Progenitor cell of endocrine pancreas (in vitro differentiated cells): ENCODE measurements at places on chromosomes 5 and 9.
A peak's percentile ranks its signal among the peaks of the same experiment; 100 is the strongest.

DNA sequence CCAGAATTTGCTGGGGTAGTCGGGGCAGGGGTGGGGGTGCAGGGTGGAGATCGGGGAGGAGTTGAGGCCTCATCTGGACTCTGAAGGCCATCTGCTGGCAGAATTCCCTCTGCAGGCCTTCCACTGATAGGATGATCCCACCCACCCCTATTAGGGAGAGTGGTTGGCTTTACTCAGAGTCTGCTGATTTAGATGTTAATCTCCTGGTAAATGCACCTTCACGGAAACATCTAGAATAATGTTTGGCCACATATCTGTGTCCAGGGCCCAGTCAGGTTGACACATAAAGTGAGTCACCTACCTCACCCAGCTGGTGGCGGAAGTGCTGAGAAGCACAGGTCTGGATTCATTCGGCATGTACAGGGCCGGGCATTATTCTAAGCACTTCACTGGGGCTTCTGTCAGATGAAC, 50.0 kb downstream of the DAPK1 start:
- no peak for DNase-seq

DNA sequence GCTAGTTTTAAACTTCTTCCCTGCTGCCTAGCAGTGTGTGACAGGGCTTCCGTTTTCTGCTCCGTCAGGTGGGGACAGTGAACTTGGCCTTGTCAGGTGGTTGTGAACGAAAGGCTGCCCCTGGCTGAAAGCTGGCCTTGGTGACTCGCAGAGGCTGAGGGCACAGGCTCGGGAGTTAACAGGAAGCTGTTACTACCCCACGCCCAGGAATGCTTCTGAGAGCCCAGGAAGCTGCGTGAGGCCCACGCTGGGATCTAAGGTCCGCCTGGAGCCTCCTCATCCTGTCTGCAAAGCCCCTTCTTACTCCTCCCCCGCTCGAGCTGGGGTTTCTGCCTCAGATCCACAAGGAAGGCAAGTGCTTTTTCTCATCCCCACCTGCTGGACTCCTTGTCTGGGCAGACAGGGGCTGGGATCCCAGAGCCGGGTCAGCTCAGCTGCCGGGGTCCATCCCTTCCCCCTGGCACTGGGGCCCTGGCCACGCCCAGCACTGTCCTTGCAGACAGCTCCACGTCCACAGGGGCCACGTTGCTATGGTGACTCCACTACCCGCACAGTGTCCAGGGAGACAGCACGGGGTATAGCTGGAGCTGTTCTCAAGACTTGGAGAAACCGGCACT, 124.7 kb upstream of the TBC1D2 start:
- DNase-seq = no peak

- DNase-seq = no peak
These were observed 256.0 kb downstream of the DOCK8 start for GRCh38 chr9:470552-471194.

DNA sequence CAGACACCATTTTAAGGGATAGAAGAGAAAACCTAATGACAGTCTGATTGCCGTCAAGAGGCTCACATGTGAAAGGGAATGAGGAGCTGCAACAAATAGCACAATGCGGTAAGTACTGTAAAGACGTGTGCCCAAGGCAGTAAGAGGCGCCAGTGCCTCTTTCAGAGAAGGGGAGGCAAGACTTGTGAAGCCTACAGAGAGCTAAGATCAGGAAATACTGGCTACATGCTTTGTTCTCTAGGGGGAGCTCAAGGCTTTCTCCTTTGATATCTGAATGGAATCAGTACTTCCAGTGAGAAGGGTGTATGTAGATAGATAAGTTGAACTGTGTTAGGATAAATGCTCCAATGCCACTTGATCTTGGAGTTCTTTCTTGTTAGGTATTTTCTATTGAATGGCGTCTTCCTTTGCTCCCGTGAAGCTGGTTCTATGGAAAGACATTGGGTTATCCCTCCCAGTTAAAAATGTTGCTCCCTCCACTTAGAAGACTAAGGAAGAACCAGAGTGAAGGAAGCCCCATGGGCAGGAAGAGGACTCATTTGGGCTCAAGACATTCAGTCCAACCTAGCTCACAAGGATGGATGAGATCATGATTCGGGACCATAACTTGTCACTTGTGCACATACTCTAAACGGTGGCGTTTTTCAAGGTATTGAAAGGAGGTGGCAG, 23.5 kb upstream of the ALDOB start:
- no peak for DNase-seq

DNA sequence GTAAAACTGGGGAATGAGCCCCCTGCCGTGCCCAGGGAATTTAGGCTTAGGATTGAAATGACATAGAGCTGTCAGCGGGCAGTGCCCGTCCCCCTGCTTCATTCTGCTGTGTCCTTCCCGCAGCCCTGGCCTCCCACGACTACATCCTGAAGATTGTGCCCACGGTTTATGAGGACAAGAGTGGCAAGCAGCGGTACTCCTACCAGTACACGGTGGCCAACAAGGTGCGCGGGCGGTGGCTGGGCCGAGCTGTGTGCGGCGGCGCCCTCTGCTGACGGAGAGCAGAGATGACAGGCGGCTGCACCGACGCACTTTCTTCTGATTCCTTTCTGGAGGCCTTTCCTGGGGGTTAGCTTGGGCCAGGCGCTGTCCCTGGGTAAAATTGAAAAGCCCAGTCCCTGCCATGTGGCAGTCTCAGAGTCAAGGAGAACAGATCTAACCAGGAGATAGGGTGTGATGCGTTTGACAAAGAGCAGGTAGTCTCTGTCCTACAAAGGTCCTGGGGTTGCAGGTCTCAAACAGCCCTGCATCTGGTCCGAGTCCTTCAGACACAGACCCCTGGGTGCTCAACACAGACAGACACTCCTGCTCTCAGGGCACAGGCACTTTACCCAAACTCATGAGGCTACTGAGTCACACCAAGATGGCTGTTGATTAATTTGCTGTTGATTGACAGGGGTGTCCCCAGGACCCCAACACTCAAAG, 26.8 kb upstream of the RPL26L1 start:
- DNase-seq = peak; percentile 54

- no peak for DNase-seq
These were observed 74.6 kb downstream of the MARCHF11 start for GRCh38 chr5:16104961-16105360.

GRCh38 chr9:37405350-37405749, 17.1 kb upstream of the GRHPR start:
- no peak for DNase-seq

DNA sequence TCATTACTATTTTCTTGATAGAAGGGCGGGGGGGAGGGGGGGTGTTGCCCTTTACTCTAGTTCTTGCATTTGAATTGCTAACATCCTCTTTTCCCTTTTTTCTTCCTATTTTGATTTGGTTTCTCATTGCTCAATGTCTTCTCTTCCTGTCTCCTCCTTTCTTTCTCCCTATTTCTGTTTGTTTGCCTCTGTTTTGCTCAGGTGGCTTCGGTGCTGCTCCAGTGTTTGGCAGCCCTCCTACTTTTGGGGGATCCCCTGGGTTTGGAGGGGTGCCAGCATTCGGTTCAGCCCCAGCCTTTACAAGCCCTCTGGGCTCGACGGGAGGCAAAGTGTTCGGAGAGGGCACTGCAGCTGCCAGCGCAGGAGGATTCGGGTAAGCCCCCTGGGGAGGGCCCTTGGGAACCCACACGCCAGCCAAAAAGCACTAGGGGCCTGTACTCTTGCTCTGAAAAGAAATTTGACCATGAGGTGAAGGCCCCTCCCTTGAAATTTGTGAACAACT, 48.3 kb downstream of the FAM78A start:
- no peak for DNase-seq

DNA sequence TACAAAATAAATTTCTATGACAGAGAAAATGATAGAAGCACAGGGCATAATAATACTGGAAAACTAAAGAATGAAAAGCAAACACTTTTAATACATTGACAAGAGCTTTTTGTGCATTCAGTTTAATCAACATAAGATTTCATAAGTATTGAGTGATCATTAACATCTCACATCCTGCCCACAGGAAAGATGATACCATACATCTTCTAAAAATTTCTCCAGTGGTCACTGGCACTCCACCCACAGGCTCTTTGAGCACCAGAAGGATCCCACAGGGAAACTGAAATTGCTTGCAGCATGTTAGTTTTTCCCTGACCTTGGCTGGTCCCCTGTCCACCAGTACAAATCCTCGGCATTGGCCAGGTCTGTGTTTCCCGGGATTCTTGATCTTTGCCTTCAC, 186.0 kb downstream of the CEMIP2 start:
- no peak for DNase-seq

- no peak for DNase-seq
These were observed 852 bp downstream of the ARHGEF37 start for GRCh38 chr5:149581931-149582768.

DNA sequence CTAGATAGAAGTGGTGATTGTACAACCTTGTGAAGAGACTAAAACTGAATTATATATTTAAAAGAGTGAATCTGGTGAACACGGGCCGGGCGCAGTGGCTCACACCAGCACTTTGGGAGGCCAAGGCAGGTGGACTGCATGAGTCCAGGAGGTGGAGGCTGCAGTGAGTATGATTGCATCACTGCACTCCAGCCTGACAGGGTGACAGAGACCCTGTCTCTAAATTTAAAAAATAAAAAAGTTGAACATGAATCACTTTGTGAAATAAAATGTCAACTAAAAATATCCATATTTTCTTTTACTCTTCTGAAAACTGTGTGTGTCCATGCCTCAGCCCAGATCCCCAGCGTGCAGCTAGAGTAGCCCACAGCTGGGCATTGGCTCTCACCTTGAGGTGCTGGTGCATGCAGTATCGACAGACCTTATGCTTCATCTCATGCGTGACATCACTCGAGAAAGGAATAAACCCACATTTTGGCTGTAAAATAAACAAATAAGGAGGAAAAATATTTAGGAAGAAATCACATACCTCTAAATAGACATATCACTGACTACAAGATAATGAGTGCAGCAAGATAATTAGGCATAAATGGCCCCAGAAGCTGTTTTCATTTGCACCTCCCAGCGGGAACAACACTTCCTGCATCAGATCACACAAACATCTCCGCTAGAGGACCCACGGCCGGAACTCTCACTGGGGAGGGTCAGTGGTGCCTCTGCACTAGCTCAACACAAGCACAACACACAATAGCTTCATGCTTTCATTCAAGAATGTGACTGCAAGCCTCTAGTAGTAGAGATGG, 22.1 kb downstream of the IPPK start:
- DNase-seq = no peak

GRCh38 chr5:83802686-83803085, 82.0 kb upstream of the HAPLN1 start:
- no peak for DNase-seq

GRCh38 chr9:76980566-76980965, 38.9 kb upstream of the FOXB2 start:
- no peak for DNase-seq

- no peak for DNase-seq
These were observed 38.0 kb downstream of the VAV2 start for GRCh38 chr9:133953976-133954709.

DNA sequence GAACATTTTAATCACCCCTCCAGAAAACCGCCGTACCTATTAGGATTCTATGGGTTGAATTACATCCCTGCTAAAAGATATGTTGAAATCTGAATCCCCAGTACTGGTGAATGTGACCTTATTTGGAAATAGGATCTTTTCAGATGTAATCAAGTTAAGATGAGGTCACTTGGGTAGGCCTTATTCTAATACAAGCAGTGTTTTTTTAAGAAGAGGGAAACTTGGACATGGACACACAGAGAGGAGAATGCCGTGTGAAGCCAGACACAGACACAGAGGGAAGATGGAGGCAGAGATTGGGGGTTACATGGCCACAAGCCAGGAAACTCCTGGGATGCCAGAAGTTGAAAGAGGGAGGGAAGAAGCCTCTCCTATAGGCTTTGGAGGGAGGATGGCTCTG, 183.5 kb downstream of the GNA14 start:
- DNase-seq = no peak

DNA sequence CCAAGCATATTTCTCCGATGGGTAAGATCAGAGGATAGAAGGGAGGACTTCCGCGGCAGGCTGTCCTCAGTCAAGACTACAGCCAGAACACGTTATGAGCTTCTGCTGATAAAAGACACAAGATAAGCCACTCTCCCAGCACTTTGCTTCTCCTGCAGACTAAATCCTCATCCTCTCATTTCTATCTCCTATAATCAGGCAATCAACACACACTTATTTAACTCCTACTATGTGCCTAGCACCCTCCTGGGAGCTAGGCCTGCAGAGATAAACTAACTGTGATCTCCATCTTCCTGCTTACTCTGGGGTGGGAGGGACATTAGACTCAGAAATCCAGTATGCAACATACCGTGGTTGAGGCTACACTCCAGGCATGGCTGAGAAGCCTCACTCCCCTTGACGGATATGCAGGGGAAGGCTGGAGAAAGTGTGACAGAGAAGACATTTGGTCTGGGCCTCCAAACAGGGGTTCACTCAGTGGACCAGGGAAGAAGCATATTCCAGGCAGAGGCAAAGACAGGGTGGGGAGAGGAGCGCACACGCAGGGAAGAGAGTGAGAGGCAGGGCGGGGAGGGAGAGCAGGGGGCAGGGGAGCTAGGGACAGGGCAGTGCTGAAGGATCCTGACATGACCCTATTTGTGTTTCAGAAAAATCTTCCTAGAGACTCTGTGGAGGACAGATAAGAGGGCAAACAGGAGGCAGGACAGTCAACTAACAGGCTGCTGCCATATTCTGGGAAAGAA, 274.1 kb downstream of the DENND1A start:
- no peak for DNase-seq

GRCh38 chr9:91421128-91421765, 2.4 kb downstream of the NFIL3 start:
- peak; percentile 61 for DNase-seq

DNA sequence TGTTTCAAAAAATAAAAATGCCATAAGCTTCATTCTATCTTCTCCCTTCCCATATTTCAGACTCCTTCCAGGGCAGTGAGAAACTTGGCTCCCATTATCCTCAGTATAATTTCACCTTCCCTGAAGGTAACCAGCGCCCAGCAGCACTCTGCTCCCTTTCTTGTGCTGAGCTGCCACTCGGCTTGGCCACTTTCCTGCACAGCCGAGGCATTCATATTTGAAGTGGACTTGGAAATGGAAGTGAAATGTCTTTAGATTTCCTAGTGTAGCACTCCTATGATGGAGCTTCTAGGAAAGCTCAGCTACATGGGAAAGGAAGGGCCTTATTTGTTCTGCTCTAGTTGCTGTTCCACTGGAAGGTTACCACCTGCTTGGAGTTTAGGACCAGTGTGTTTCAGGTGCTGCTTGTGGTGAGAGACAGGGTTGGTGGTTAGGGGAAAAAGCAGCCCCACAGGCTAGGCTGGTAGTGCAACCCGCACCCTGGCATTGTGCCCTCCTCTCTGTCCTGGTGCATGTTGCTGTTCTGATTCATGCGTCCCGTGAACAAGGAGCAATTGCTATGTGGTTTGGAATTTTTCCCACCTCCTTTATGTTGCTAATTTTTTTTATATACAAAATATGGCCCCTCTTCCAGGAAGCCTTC, 53.8 kb downstream of the RAD23B start:
- DNase-seq = no peak
